ENCODE measurements at places on chromosomes 13 and 19. TPM values are rescaled to one million over a fixed set of nuclear protein-coding genes. Genes with fewer than 3 reads are reported as not detected.
A peak's percentile ranks its signal among the peaks of the same experiment; 100 is the strongest.

- DNase-seq, result no peak
These were observed 27.2 kb downstream of the CNMD start for GRCh38 chr13:52712385-52712784.

DNA sequence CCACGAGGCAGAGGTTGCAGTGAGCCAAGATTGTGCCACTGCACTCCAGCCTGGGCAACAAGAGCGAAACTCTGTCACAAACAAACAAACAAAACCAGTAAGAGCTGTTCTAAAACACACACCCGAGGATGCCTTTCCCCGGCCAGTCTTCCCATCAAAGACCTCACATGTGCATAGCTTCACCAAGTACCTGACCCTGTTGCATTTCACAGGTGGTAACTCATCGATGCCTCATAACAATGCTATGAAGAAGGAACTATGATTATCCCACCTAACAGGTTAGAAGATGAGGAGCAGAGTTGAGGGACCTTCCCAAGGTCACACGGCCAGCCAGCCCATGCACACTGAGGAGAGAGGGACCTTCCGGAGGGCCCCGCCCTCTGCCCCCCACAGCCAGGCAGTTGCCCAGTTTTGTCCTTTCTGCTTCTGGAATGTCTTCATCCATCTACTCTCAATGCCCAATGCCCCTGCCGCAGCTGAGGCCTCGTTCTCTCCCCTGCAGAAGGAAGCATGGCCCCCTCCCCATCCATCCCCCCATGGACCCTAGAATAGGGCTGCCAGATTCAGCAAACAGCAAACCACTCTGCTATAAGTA, 16.8 kb upstream of the LENG8 start:
- no peak for DNase-seq

- DNase-seq, result peak; percentile 23
These were observed 644 bp downstream of the MED26 start for GRCh38 chr19:16627193-16627927.

DNA sequence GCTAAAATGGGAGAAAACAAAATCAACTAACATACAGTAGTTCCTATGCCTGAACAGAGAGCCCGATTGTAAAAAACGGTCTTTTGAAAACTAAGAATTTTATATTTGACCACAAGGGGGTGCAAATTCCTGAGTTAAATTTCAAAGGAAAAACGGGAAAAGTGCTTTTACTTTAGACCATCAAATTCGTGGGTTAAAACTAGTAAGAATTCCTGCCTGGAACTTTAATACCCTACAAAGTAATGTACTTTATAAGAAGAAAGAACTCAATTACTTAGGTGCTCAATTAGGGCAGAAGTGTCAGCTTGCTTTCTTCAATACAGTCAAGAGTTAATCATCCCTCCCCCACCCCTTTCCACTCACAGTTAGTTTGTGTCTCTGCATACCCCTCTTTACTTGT, 69.8 kb downstream of the KCNRG start:
- DNase-seq, result no peak

Gene TPTE2
- not detected for total RNA-seq

Data from mucosa of descending colon (tissue), 3 donors.